ENCODE measurements at places on chromosomes 12 and 14. TPM values are rescaled to one million over a fixed set of nuclear protein-coding genes. Genes with fewer than 3 reads are reported as not detected.

DNA sequence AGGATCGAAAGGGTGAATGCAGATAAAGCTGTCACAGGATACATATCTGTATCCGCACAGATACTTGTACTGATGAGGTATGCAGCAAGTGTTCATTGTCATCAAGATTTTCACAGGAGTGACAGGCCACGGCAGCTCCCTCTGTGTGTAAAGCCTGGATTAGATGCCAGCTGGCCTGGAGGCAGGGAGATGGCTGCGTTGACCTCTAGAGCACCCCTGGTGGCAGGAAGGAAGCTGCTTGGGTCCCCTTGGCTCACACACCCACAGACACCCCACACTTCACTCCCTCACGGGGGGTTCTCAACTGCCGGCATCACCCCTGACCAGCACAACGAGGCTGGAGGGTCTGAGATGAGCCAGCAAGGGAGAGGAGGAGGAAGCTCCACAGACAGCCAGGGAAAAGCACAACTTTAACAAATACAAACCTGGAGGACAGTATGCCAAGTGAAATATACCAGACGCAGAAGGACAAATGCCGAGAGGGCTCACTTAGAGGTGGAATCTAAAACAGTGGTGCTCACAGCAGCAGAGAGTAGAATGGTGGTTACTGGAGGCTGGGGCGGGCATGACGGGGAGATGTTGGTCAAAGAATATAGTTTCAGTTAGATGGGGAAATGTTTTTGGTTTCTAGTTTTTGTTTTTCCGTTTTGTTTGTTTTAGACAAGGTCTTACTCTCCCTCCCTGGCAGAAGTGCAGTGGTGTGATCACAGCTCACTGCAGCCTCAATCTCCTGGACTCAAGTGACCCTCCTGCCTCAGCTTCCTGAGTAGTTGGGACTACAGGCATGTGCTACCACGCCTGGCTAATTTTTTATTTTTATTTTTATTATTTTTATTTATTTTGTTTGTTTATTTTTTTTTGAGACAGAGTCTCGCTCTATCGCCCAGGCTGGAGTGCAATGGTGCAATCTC lies 45.7 kb downstream of the TEAD4 start:
- DNase-seq: no peak

DNA sequence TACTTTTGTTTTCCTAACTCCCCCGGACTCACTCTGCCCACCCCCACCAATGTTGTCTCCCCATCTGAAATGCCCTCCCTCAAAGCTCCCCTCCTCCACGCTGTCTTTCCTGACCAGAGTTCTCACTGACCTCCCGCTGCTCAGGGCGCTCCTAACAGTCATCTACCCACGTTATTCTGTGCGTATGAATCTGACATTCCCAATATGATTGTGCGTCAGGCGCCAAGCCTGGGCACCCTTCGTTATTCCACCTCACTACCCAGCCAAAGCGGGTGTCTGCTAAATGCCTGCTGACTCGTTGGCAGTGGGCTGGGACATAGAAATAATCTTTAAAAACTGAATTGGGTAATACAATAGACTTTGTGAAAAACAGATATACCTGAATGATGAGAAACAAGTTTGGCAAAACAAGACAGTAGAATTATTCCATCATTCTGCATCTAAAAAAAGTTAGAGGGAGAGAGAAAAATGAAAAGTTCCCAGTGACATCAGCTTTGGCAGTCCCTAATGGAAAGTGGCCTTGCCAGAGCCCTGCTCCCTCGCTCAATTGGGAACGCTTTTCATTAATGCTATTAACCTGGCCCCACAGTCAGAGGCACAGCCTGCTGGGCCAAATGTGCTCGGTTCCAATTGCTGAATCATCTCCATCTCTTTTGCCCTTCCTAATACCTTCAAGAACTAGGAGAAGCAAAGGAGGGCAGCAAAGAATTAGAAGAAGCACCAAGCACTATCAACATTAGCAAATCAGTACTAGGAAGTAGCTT lies 74.0 kb upstream of the PLXNC1 start:
- no peak for DNase-seq

DNA sequence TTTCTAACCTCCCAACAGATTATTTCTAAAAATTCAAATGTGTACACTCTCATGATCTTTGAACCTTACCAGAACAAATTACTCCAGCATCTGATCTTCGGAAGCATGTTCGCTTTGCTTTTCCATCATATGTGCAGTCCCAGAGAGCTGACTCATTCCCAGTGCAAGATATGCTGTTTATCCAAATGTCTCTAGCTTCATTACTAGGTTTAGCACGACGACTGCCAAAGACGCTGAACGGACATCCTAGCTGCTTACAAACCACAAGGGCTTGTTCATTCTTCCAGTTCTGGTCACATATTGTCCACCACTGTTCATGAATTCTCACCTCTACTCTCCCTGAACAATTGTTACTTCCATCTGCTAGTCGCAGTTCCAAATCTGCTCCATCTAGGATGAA lies 40.5 kb downstream of the CD163L1 start:
- no peak for DNase-seq

The SPIC gene
- total RNA-seq: 1.4 TPM

DNA sequence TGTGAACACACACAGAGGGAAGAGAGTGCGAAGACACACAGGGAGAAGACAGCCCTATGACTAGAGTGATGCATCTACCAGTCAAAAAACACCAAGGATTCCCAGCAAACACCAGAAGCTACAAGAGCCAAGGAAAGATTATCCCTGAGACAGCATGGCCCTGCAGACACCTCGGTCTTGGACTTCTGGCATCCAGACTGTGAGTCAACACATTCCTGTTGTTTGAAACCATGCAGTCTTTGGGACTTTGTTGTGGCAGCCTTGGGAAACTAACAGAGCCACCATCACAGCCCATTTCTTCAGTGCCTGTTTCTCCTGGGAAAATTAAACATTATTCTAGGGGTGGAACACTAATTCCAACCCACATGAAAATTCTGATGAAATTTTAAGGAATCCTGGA lies 220.6 kb downstream of the GXYLT1 start:
- DNase-seq: no peak

- no peak for DNase-seq
These were observed 133.9 kb upstream of the SCAF11 start for GRCh38 chr12:46124132-46124847.

GRCh38 chr14:91100102-91100501 lies 13.8 kb upstream of the DGLUCY start:
- DNase-seq: no peak

The RND1 gene
- total RNA-seq: 32.0 TPM

The GALNT9 gene
- not detected for total RNA-seq

- peak; percentile 99 for DNase-seq
These were observed at the start of gene CAPRIN2 for GRCh38 chr12:30754750-30755394. CAPRIN2 (minus strand) TSS chr12:30754951; CDS start chr12:30753520, 1,431 bp downstream.

- peak; percentile 47 for DNase-seq
These were observed 231.2 kb downstream of the AKAP6 start for GRCh38 chr14:32560209-32560857.

- DNase-seq: no peak
These were observed 2.7 kb upstream of the BEGAIN start for GRCh38 chr14:100589760-100590469.

DNA sequence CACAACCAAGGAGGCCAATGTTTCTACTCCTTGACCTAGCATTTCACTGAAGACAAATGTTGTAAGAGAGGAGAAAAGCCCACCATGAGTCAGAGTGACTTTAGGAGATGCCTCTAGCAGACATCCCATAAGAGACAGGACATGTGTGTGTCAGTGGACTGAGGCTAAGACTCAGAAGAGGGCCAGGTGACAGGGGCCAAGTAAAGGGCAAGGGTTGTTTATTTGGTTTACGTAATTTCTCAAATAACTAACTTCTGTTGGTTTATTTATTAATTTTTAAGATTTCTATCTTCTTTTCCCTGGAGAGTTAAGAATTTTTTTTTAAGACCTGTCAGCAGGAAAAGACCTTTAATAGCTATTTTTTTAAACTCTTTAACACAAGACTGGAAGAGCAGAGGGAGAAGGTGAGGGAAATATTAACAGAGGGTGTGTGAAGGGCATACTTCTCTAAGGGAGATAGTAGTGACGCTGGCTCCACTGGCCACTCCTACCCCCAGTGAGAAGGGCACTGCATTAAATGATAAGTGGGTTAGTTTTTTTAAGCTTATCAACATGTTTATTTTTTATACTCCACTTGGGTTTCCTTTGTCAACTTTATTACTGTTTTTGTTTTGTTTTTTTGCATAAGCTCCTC lies 3.4 kb downstream of the PNP start:
- peak; percentile 60 for DNase-seq

Measured in left lobe of liver (tissue), 2 donors.